ENCODE measurements at places on chromosomes 2 and 18. TPM values are rescaled to one million over a fixed set of nuclear protein-coding genes. Genes with fewer than 3 reads are reported as not detected.

- no peak overlapping the region for H3K27ac ChIP-seq
- no peaks in the 10 kb centered on the region for H3K4me1 ChIP-seq
- H3K36me3 ChIP-seq: no peaks in the 10 kb centered on the region
These were observed 210.5 kb upstream of the GATA6 start for GRCh38 chr18:21958707-21959450.

Gene GREB1
- total RNA-seq: 6.2 TPM

Gene SANBR
- 4.6 TPM for total RNA-seq

- no peak for DNase-seq
- H3K27ac ChIP-seq: no peak overlapping the region
- peaks cover 14% of the 10 kb centered on the region for H3K4me1 ChIP-seq
- no peak overlapping the region for H3K4me3 ChIP-seq
- no peaks in the 10 kb centered on the region for H3K27me3 ChIP-seq
These were observed 2.6 kb downstream of the CEBPZ start for GRCh38 chr2:37228788-37229187.

Gene IL36B
- total RNA-seq: not detected

- no peaks in the 10 kb centered on the region for H3K36me3 ChIP-seq
- H3K27ac ChIP-seq: no peak overlapping the region
- DNase-seq: no peak
- H3K27me3 ChIP-seq: no peaks in the 10 kb centered on the region
- no peak overlapping the region for H3K4me3 ChIP-seq
These were observed 26.0 kb downstream of the CTAGE1 start for GRCh38 chr18:22391407-22392345.

GRCh38 chr2:226450141-226450540, 349.5 kb downstream of the IRS1 start:
- no peak overlapping the region for H3K4me3 ChIP-seq
- H3K27ac ChIP-seq: no peak overlapping the region
- no peak for DNase-seq
- no peaks in the 10 kb centered on the region for H3K36me3 ChIP-seq
- H3K27me3 ChIP-seq: no peaks in the 10 kb centered on the region

DNA sequence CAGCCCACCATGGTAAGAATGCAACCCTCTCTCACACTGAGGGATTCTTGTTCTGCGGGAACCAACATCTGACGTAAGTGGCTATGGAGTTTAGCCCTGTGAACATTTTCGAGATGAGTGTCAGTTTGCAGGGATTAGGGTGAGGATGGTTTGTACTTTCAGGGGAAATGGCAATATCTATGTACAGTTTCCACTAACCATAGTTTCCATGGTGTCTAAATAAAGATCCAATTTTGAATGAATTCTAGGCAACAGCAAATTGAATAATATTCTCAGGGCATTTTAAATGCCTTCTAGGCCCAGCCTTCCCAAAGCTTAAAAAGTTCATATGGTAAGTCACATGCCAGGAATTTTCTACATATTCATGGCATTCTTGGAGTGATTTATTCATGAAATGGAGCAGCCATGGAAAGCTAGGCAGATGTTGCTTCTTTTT, 105.4 kb upstream of the MMADHC start:
- no peak overlapping the region for H3K27ac ChIP-seq
- DNase-seq: no peak
- H3K36me3 ChIP-seq: no peaks in the 10 kb centered on the region
- H3K4me3 ChIP-seq: no peak overlapping the region

DNA sequence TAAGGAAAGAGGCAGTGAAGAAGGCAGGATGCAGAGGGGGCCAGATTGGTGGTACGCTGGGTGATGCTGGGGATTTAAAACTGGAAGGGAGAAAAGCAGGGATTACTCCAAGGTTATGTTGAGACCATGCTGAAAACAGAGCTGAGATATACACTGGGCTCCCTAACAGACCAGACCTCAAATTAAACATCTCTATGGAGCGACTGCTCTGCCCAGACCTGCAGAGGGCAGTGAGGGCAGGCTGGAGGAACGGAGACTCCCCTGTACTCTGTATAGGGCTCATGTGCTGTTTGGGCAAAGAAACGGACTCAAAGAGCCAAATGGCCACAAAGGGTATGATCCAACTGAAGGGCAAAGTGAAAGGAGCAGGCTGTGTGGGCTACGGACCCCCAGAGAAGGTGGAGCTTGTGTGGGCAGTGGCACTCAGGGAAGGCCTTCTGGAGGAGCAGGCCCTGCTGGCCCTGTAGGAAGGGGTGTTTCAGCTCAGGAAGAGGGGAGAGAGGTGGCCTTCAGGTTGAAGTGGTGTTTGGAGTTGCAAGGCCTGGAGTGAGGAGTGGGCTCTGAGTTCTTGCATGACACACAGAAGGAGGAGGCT, 4.8 kb upstream of the CELF4 start:
- DNase-seq: no peak
- H3K4me1 ChIP-seq: peaks cover 14% of the 10 kb centered on the region
- no peaks in the 10 kb centered on the region for H3K36me3 ChIP-seq
- no peak overlapping the region for H3K4me3 ChIP-seq
- H3K27me3 ChIP-seq: no peaks in the 10 kb centered on the region
